ENCODE measurements at places on chromosomes 7 and 10.

GRCh38 chr7:32275216-32276009 lies 205.2 kb upstream of the PDE1C start:
- DNase-seq = peak; percentile 30

DNA sequence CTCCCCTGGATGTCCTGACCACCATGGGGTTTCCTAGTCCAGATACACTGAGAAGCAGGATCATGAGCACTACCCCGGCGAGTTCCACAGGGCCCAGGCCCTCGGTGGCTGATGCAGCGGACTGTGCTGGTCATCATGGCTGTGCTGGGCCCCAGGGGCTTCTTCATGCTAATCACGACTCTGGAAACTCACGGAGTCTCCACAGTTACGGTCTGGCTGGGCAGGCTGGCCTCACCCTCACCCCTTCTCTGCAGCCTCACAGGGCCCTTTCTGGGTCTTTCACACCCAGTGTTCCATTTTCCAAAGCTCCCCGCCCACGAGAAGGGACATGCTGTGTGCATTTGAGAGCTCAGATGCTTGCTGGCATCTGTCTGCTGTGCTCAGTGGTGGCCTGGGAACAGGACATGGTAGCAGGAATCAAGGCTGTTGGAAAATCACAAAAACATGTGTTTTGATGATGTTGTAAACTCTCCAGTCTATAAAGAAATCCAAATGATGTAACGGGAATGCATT lies 119.0 kb downstream of the PTPN20 start:
- DNase-seq = no peak

- no peak for DNase-seq
These were observed 284.2 kb downstream of the PRPF18 start for GRCh38 chr10:13871011-13871410.

GRCh38 chr10:58262766-58263165 lies 4.9 kb downstream of the IPMK start:
- no peak for DNase-seq

DNA sequence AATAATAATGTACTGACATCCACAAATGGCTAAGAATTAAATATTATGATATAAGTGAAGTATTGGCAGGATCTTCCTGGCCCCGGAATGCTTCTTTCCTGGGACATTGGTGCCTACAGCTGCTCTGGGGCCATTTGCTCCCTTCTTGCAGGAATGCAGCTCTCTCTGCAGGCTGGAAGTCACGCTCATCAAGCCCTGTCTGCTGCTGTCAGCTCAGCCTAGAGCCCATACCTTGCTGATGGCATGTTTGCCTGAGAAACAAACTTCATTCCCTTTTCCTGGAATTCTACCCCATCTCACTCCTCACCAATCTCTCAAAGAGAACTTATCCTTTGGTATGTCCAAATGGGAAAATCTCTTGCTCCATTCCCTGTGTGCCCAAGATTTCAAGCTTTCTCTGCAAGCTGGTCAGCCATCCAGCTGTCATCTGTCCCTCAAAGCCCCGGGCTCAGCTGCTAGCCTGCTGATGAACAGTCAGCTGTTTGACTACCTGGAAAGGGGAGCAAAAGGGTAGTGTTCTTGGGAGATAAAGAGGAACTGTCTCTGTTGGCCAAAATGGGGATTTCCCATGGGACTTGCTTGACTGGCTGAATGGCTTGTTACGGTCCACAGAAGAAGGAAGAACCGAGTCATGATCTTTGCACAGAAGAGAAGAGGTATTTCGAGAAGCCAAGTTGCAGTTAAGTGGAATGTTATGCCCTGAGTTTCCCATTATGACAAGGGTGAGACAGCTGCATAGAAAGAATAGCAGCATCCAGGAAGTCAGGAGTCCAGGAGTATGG lies 12.0 kb upstream of the RASSF4 start:
- no peak for DNase-seq

DNA sequence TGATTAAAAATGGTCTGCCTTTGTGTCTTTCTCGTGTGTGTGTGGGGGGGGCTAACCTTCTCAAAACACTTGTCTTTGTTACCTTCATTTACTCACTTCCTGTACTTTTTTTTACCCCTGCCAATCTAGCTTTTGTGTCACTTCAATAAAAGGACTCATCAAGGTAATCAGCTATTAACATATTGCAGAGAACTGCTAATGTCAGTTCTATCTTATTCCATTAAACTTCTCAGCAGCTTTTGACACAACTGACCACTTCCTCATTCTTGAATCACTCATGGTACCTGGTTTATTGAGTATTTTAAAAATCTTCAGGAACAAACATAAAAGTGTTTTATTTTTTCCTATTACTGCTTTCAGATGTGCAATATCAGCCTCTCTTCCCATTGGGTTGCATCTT lies 59.8 kb downstream of the SLC25A40 start:
- no peak for DNase-seq

- no peak for DNase-seq
These were observed 221.1 kb upstream of the PTN start for GRCh38 chr7:137564677-137565076.

DNA sequence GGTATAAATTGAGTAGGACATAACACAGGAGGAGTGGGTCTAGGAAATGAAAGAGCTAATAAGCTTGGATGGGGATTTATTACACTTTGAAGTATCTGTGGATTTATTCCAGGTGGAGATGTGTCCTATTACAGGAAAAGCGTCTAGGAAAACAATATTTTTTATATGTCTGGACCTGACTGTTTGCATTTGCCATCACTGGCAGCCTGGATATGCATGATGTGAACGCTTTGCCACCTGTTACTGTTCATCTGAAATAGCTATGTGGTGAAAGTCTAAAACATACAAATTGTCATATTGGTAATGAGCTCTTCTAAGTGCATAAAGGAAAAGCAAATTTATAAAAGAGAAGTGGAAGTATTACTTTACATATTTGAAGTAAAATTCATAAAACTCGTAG lies 31.6 kb upstream of the AGMO start:
- DNase-seq = no peak

Measured in activated CD4-positive, alpha-beta T cell treated with anti-CD3 and anti-CD28 coated beads for 36 hours (primary cell).